ENCODE measurements at places on chromosomes 5 and 9.

GRCh38 chr5:74355041-74355824 lies 285.3 kb downstream of the ENC1 start:
- DNase-seq: no peak

GRCh38 chr5:159412284-159413046 lies 82.2 kb upstream of the IL12B start:
- peak; percentile 74 for DNase-seq

DNA sequence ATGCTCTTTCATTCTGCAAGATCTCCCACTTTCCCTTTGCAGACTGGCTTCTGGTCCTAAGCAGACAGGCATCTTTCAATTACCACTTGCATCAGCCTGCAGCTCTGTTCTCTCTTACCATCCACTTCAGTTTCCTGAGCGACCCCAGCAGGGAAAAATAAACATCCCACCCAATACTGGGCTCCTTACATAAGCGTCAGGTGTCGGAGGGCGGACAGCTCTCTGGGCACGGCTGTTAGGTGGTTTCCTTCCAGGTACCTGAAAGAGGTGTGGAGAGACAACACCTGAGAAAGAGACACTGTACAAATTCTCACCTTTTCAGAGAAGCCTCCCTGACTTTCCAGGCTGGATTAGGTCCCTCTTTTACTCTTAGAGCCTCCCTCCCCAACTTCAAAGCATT lies 145.1 kb upstream of the PANK3 start:
- no peak for DNase-seq

GRCh38 chr5:174108745-174109144 lies 63.2 kb downstream of the NSG2 start:
- no peak for DNase-seq

DNA sequence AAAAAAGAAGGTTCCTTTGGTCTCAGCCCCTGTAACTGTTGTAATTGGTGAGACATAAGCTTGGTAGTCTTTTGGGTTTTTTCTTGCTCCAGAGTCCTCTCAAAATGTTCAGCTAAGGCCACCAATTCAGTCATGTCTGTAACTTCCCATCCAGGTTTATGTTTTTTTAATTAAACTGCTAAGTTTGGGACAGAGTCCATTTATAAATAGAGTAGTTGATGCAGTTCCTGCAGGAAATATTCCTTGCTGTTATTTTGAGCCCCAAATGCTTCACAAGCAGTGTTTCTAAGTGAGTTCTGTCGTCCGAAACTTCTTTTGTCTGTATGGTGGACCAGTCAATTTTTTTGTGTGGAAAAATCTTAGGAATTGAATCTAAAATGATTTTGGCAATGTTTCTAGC lies 155.0 kb downstream of the AOPEP start:
- DNase-seq: no peak

GRCh38 chr5:82851471-82851870 lies 225.7 kb downstream of the TMEM167A start:
- DNase-seq: no peak

GRCh38 chr5:114419959-114420358 lies 58.1 kb downstream of the KCNN2 start:
- no peak for DNase-seq

GRCh38 chr9:114339130-114339908 lies 9.7 kb downstream of the ORM2 start:
- peak; percentile 56 for DNase-seq

DNA sequence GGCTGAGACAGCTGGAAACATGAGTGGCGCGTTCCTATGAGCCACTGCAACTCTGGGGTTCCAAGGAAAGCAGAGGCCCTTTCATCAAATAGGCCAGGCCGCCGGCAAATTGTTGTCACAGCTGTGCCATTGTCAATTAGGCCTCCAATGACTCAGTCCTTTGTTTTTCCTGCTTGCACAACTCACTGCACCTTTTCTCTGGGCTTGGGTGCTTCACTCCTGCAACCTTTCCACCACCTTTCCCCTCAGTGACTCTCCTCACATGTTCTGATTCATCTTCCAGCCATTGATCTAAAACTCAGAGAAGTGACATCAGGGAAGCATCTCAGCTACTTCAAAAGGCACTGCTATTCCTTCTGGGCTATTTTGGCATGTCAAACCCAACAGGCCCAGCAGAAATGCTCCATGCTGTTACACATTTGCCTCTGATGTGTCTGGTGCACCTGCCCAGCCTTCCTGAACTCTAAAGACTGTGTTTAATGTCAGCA lies 653.7 kb downstream of the NR2F1-AS1 start:
- DNase-seq: no peak

- no peak for DNase-seq
Measured at GRCh38 chr5:639253-639530, 27.1 kb downstream of the CEP72 start.

DNA sequence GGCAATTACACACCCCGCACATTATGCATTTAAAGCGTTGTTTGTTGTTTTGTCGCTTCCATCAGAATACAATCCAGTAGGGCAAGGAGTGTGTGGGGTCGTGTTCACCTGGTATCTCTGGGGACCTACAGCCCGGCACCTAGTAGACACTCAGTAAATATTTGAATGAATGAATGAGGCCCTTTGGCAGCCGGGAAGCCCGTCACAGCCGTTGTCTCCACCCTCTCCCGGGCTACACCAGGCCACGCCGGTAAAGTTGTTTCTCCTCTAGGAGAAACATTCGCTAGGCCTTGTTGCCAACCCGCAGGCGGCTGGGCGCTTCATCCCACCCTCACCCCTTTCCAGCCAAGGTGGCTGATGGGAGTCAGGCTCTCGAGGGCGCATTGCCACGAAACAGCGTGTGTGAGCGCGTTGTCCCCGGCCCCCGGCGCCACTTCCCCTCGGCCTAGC lies 876 bp upstream of the JAK2 start:
- DNase-seq: no peak

DNA sequence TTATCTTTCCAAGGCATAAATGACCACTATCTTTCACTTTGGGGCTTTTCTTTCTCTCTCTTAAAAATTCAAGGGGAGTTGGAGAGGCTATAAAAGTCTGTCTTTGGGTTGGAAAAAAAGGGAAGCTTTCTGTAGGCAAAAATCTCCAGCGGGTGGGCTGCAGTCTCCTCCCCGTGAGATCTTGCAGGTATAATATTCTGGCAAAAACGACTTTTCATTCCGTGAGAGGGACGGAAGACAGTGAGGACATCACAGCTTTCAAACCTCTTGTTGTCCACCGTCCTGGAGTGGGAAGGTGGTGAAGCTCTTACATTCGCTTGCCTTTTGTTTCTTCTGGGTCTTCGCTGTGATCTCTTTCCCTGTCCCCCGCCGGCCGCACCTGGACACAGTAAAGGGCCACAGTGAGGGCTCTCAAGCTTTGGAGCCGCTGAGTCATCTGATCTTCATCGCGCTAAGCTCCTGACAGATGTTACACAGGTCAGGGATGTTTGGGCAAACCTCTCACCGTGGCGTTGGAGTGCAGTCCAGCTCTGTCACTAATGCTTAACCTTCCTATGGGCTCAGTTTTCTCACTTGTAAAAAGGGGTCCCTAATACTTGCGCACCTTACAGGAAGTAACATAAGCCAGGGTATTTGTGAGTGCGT lies 61.9 kb upstream of the MEGF10 start:
- DNase-seq: no peak

- DNase-seq: no peak
Measured at GRCh38 chr5:124551939-124552279, 194.5 kb downstream of the ZNF608 start.

DNA sequence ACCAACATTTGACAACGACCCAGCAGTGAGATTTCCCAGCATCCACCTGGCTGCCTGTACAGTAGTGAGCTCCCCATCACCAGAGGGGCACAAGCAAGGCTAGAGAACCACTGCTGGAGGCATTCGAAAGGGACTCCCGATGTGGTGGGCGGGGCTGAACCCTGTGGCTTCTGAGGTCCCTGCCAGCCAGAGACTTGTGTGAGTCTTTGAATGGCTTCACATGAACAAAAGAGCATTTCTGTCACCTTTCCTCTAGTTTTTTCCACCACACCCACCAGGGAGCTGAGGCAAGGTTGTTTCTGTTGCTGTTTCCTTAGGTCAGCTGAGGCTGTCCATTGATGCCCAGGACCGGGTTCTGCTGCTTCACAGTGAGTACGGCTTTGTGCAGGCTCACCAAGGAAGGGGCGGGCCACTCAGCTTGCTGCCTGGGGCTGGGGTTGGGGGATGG lies 15.7 kb downstream of the RGS3 start:
- DNase-seq: peak; percentile 6

DNA sequence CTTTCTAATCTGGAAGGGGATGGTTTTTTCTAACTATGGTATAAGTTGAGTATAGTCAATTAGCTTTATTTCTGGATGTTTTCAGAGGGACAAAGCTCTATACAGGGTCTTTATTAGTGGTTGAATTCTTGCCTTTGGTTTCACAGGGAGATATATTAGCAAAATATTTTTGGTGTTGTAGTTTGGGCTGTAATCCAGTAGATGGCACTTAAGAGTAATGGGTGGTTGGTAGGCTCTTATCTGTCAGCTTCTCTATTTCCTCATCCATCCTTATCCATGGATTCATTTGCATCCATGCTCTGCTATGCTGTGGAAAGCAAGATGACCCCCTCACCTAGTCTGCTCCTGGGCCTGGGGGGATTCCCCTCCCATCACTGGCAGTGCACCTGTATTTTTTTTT lies 363.6 kb upstream of the CYLC2 start:
- no peak for DNase-seq

- no peak for DNase-seq
Measured at GRCh38 chr9:87844506-87844905, 38.2 kb upstream of the SPATA31E1 start.

- peak; percentile 43 for DNase-seq
Measured at GRCh38 chr5:135999406-136000139, 29.2 kb upstream of the TGFBI start.

GRCh38 chr9:71431931-71432330 lies 310.5 kb upstream of the TRPM3 start:
- no peak for DNase-seq

GRCh38 chr5:116424258-116424615 lies 150.4 kb downstream of the SEMA6A start:
- no peak for DNase-seq

- no peak for DNase-seq
Measured at GRCh38 chr9:131030239-131031004, 21.4 kb downstream of the LAMC3 start.

DNA sequence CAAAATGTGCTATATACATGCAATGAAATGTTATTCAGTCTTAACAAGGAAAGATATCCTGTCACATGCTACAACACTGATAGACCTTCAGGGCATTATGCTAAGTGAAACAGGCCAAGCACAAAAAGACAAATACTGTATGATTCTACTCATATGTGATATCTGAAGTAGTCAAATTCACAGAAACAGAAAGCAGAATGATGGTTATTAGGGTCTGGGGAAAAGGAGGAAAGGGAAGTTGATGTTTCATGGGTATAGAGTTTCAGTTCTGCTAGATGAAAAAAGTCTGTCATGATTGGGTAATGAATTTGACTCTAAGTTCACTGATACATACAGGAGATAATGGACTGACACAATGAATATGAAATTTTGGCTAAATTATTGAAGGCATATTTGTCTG lies 11.2 kb upstream of the RIC1 start:
- DNase-seq: no peak

DNA sequence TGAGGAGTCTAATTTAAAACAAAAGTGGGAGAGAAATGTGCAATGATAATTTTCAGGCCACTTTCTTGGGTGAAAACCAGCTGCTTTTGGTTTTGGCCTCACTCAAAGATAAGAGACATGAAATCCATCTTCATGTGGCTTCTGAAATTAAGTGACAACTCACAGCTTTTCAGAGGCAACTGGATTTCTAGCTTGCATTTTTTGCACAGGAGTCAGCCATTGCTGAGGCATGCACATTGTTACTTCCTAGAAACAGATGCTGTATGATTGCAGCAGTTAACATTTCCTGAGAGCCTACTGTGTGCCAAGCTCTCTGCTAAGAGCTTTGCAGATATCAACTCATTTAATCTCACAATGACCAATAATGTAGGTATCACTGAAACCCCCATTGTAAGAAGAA lies 562.6 kb downstream of the NR2F1-AS1 start:
- no peak for DNase-seq

GRCh38 chr9:35044071-35044470 lies 28.4 kb downstream of the VCP start:
- DNase-seq: no peak

DNA sequence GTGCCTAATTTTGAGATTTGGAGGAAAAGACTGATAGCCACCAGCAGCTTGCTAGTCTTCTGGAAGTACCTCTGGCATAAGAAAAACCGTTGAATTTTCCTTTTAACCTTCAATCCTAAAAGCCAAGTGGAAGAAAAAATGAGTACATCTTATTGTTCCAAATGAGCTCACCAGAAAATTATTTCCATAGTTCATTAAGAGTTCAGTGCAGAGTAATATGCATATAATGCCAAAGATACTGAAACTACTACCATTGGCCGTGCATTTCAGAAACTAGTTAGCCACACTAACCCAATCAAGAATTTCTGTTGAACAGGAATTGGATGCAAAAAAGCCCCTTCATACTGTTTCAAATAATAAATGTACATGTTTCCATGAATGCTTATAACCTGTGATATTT lies 607.9 kb downstream of the KCTD16 start:
- DNase-seq: no peak

- no peak for DNase-seq
Measured at GRCh38 chr5:164627021-164627420, 1121.6 kb downstream of the MAT2B start.

DNA sequence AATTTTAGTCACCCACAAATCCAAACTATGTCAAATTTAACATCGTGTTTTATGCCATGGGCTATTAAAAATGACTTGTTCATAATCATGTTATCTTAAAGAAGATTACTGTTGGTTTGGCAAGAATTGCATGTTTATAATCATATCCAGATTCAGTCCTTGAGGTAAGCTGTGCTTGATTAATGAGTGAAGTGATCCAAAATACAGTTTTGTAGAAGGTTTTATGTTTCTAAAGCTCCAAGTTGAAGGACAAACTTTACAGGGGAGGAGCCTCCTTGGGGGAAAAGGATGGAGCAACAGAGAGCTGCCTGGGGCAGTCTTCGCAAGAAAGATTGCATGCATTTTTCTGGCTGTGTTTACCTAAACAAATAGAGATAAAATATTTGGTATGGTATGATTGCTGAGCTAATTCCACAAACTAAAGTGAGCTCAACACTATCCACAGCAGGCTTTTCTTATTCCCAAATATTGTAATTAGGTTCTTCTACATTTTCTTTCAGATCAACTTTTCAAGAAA lies 189.5 kb upstream of the TYRP1 start:
- no peak for DNase-seq

Data from CD4-positive, alpha-beta T cell treated with Interleukin-1 beta for 1 hour (primary cell).